ENCODE measurements at places on chromosomes 2 and 18. TPM values are rescaled to one million over a fixed set of nuclear protein-coding genes. Genes with fewer than 3 reads are reported as not detected.

DNA sequence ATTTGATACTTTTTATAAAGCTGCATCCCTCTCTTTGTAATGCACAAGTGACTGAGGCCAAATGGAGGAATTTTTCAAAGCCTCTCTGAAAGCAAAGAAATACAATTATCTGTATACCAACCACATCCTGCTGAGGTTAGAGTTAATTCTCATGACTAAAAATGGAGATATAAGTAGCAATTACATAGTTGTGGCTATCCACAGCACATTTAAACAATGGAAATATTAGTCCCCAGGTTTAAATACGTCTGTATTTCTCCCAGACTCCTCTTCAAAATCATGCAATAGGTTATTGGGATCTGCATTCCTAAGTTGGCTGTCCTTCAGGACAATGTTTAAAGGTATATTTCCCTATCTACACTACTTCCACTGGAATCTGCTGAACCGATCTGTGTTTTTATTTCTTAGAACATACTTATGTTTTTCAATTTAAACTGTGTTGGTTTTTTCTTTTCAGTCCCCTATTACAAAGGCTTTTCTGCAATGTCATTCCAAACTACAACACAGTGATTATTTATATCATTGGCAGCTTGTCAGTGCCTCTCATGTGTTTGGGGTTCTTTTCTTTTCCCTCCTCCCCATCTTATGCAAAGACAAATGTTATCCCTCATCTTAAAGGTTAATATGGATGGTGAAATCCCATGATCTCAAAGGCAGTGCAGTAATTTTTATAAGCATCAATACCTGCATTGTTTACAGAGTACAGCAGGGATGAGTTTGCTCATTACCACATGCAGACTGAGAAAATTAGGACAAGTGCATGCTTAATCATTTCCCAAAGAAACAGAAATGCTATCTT is 134.8 kb upstream of the FSHR start:
- no peak overlapping the region for H3K4me3 ChIP-seq
- no peaks in the 10 kb centered on the region for H3K4me1 ChIP-seq
- H3K27me3 ChIP-seq = no peaks in the 10 kb centered on the region
- no peaks in the 10 kb centered on the region for H3K36me3 ChIP-seq
- DNase-seq = no peak
- no peak overlapping the region for H3K27ac ChIP-seq

- no peak overlapping the region for H3K27ac ChIP-seq
- H3K36me3 ChIP-seq = no peaks in the 10 kb centered on the region
- no peaks in the 10 kb centered on the region for H3K4me1 ChIP-seq
Measured at GRCh38 chr2:106638580-106638979, 151.4 kb downstream of the CD8B2 start.

- H3K36me3 ChIP-seq = no peaks in the 10 kb centered on the region
- H3K27ac ChIP-seq = no peak overlapping the region
- no peaks in the 10 kb centered on the region for H3K4me1 ChIP-seq
- no peak for DNase-seq
Measured at GRCh38 chr18:32346671-32347070, 124.0 kb downstream of the GAREM1 start.

- H3K4me3 ChIP-seq = no peak overlapping the region
- no peaks in the 10 kb centered on the region for H3K4me1 ChIP-seq
- H3K27ac ChIP-seq = no peak overlapping the region
- no peaks in the 10 kb centered on the region for H3K36me3 ChIP-seq
- peaks cover 5% of the 10 kb centered on the region for H3K27me3 ChIP-seq
Measured at GRCh38 chr2:20657522-20658235, 6.8 kb upstream of the HS1BP3 start.

GRCh38 chr2:70710038-70710690 is 57.8 kb downstream of the ADD2 start:
- no peak overlapping the region for H3K4me3 ChIP-seq
- H3K27ac ChIP-seq = no peak overlapping the region
- no peaks in the 10 kb centered on the region for H3K4me1 ChIP-seq
- no peaks in the 10 kb centered on the region for H3K27me3 ChIP-seq
- no peak for DNase-seq

DNA sequence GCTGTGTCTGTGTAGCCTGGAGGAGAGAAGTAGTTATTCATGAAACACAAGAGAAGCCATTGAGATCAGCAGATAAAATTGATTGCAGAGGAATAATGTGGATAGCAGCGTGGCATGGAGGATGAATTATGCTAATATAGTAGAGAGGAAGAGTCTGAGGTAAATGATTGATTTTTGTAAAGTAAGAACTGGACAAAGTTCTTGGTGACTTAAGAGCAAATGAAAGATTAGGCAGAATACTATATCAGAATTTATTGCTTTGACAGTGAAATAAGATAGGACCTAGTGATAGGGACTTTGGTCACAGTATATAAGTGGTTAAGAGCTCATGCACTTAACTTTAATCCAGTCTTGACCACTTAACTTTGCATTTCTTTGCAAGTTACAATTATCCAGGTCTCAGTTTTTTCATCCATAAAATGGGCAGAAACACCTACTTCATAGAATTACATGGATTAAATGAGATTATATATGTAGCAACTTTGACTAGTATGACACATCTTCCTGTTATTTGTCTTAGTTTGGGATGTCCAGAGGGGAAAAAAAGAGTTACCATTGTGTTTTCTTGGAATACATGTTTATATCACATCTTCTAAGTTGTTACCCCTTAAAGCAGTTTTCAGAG is 29.1 kb downstream of the ACVR2A start:
- H3K4me3 ChIP-seq = no peak overlapping the region
- DNase-seq = no peak
- H3K27me3 ChIP-seq = no peaks in the 10 kb centered on the region
- no peaks in the 10 kb centered on the region for H3K4me1 ChIP-seq
- no peak overlapping the region for H3K27ac ChIP-seq

GRCh38 chr18:36805105-36805504 is 23.7 kb downstream of the TPGS2 start:
- H3K27me3 ChIP-seq = no peaks in the 10 kb centered on the region
- no peak overlapping the region for H3K4me3 ChIP-seq
- H3K4me1 ChIP-seq = no peaks in the 10 kb centered on the region
- no peak overlapping the region for H3K27ac ChIP-seq

DNA sequence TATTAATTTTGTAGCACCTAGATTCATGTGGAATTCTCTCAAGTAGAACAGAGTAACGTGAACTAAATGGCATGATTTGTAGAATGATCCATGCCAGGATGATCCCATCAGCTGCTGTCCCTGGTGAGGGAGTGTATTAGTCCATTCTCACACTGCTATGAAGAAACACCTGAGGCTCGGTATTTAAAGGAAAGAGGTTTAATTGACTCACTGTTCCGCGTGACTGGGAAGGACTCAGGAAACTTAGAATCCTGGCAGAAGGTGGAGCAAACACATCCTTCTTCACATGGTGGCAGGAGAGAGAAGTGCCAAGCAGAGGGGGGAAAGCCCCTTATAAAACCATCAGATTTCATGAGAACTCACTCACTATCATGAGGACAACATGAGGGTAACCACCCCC is 312.6 kb downstream of the PTPRM start:
- H3K4me3 ChIP-seq = no peak overlapping the region
- no peak overlapping the region for H3K27ac ChIP-seq
- no peaks in the 10 kb centered on the region for H3K36me3 ChIP-seq

- no peak for DNase-seq
- H3K4me3 ChIP-seq = no peak overlapping the region
- no peaks in the 10 kb centered on the region for H3K36me3 ChIP-seq
- H3K27ac ChIP-seq = no peak overlapping the region
- no peaks in the 10 kb centered on the region for H3K27me3 ChIP-seq
- no peaks in the 10 kb centered on the region for H3K4me1 ChIP-seq
Measured at GRCh38 chr2:38509314-38509946, 93.3 kb downstream of the HNRNPLL start.

DNA sequence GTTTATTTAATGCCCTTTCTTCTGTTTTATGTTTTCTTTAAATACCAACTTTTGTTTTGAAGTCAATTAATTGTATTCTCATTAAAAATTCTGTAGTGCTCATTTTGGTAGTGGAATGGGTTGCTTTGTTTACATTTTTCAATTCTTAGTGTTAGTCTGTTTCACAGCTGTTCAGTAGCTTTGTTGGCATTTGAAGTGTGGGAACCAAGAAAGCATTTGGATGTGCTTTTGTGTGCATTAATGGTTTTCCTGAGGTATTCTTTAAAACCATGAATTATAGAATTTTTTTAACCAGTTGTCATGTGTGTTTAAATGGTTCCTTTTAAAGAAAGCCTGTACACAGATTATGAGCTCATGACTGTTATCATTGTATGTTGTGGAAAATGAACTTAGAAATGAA is 19.7 kb downstream of the MIB1 start:
- no peak overlapping the region for H3K4me3 ChIP-seq
- DNase-seq = no peak

DNA sequence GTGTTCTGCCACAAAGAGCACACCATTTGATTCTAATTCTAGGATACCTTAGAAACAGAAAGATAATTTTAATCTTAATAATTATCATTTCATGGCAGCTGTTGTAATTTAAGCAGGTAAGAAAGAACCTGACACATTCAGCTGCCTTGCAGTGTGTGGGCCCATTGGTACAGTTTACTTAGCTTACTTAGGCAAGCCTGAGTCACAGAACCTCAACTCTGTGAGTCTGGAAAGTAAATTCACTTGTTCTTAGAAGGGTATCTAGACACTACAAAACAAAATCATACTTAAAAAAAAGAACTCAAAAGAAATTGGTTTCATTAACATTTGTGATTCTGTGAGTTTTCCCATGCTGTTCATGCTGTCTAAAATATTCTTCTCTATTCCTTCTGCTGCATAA is 956.3 kb upstream of the SLC39A10 start:
- DNase-seq = no peak
- H3K4me3 ChIP-seq = no peak overlapping the region
- no peaks in the 10 kb centered on the region for H3K36me3 ChIP-seq
- H3K27me3 ChIP-seq = no peaks in the 10 kb centered on the region
- H3K27ac ChIP-seq = no peak overlapping the region

DNA sequence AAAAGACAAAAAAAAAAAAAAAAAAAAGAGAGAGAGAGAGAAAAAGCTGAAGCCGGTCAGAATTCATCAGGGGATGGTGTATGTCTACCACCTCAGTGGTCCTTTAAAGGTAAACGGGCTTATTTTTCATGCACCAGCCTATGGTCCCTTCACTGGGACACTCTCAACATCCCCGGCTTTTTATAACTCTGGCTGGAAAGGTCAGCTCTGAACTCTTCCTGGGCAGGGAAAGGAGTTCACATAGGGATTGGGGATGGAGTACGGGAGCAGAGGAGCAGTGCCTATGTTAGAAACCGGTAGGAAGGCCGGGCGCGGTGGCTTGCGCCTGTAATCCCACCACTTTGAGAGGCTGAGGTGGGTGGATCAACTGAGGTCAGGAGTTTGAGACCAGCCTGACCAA is 10.3 kb upstream of the MALT1 start:
- H3K4me3 ChIP-seq = no peak overlapping the region
- DNase-seq = no peak
- no peaks in the 10 kb centered on the region for H3K36me3 ChIP-seq
- no peaks in the 10 kb centered on the region for H3K27me3 ChIP-seq
- H3K4me1 ChIP-seq = peaks cover 33% of the 10 kb centered on the region

DNA sequence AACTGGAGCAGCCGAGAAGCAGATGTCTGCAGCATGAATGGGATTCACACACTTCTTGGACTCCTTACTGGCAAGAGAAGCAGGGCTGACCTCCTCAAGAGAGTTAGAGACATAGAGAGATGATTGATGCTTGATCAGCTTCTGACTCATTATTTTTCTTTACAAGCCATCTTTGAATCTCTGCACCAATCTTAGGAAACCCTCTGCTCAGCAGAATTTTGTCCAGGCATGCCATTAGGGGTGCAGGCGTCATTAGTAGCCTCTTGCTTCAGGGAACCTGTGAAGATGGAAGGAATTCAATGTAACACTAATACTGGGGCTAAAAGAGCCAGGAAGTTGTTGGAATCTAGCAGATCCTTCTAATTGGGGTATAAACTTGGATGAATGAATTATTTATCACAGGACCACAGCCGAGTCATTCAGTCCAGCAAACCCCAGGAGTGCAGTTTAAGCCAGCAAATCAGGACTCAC is 151.8 kb downstream of the MGAT5 start:
- no peak overlapping the region for H3K4me3 ChIP-seq
- no peak for DNase-seq
- H3K36me3 ChIP-seq = peaks cover 4% of the 10 kb centered on the region
- no peak overlapping the region for H3K27ac ChIP-seq
- H3K4me1 ChIP-seq = no peaks in the 10 kb centered on the region
- no peaks in the 10 kb centered on the region for H3K27me3 ChIP-seq

- H3K27me3 ChIP-seq = no peaks in the 10 kb centered on the region
- no peak for DNase-seq
- no peak overlapping the region for H3K27ac ChIP-seq
- H3K4me1 ChIP-seq = no peaks in the 10 kb centered on the region
- no peaks in the 10 kb centered on the region for H3K36me3 ChIP-seq
Measured at GRCh38 chr2:160719116-160719515, 225.5 kb upstream of the RBMS1 start.

DNA sequence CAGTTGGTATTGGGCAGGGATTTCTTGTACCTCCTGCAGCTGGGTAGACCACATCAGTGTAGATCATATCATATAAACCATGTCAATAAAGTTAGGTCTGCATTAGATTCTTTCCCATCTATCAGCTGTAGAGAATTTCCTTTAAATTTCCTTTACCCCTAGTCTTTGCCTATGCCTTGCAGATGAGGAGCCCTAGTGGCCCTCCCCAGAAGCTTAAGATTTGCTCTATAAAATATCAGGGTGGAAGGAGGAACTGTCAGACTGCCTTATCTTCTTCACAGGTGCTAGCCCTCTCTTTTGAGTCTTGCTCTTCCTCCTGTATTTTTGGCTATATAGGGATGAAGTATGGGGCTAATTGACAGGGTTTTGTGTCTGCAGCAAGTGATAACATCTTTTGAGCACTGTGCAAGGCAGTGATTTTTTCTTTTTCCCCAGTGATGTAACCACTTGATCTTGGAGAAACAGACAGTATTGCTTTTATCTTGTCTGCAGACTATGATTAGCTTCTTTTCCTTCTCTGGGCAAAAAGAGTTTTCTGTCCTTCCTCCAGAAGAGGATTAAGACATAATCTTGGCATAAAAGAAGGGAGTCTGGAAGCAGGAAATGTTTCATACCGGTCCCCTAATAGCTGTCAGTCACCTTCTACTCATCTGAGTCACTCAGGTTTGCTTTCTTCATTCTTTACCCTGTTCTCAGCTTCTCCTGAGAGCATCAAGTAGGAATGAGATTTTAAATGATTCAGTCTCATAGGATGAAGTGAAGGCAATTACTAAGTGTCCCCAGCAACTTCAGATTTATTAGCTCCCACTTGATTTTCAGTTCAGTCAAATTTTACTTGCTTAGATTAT is 286.4 kb downstream of the CDH19 start:
- no peaks in the 10 kb centered on the region for H3K36me3 ChIP-seq
- H3K4me3 ChIP-seq = no peak overlapping the region
- DNase-seq = no peak
- H3K4me1 ChIP-seq = no peaks in the 10 kb centered on the region
- H3K27me3 ChIP-seq = no peaks in the 10 kb centered on the region

NCOA1 gene
- 43.0 TPM for total RNA-seq

SEMA4F gene
- total RNA-seq = 11.0 TPM

MAPRE3 gene
- total RNA-seq = 3.0 TPM

ADGRF3 gene
- 5.0 TPM for total RNA-seq

CLEC4F gene
- 0.19 TPM for total RNA-seq

DOK6 gene
- total RNA-seq = not detected

C2orf42 gene
- 20.8 TPM for total RNA-seq

FAM237A gene
- total RNA-seq = not detected

DNAJC10 gene
- 55.6 TPM for total RNA-seq

TYW5 gene
- 10.2 TPM for total RNA-seq

Data from naive thymus-derived CD4-positive, alpha-beta T cell (primary cell).